ENCODE measurements at places on chromosomes 6 and 20. TPM values are rescaled to one million over a fixed set of nuclear protein-coding genes. Genes with fewer than 3 reads are reported as not detected.

GRCh38 chr6:44192428-44193041, 24.2 kb upstream of the MYMX start:
- no peak for DNase-seq

DNA sequence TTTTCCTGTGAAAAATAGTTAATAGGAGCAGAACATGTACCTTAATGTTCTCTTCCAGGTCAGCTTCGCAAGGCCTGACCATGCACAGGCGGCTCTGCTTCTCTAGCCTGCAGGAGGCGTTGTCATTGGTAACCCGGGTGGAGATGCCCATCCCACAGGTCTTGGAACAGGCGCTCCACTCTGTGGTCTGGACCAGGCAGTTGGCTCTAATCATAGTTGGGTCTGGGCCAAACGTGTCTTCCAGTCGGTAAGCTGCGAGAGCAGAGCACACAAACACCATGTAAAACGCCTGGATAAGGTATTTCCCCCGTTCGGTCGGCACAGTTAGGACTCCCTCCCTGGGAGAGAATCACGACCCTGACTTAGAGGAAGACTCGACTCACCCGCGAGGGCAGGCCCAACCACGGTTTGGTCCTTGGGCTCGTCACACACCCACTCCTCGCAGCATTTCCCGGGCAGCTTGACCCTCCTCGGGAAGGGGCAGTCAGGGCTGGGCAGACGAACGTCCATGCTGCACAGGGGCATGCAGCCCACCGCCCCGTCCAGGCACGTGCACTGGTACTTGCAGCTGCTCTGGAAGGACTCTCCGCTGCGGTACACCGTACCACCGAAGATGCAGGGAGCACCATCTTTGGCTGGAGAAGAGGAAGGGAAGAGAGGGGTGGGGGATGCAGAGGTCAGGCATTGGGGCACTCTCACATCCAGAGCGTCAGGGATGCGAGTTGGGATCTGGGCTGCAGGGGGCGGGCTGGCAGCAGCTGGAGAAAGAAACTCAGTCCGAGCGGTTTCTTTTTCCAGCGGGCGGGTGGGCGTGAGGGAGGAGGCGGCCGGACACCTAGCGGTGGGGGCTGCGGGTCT, 1.0 kb downstream of the CCN2 start:
- DNase-seq, result peak; percentile 69

- DNase-seq, result no peak
Measured at GRCh38 chr6:148954934-148955333, 208.1 kb downstream of the UST start.

DNA sequence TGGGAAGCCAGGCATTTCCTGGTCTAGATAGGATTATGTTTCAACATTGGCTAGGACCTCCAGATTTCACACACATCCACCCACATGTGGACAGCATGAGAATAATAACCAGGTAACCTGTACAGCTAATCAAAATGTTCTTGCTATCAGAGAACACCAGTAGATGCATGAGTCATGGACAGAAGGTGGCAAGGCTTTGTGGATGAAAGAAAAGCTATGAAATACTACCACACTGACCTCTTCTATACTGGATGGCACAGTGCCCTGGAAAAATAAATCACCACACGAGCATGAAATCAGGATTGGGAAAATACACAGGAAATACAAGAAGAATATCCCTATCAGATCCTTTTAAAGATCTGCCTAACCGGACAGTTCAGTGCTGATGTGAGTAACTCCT, 113.0 kb downstream of the GMDS start:
- DNase-seq, result peak; percentile 80

GRCh38 chr6:55250400-55250799, 76.1 kb downstream of the HCRTR2 start:
- no peak for DNase-seq

MICAL1 gene
- total RNA-seq, result 12.4 TPM

PAX1 gene
- not detected for total RNA-seq

HS3ST5 gene
- total RNA-seq, result not detected

NT5E gene
- total RNA-seq, result 71.1 TPM

Data from bronchial epithelial cell (primary cell).